ENCODE measurements at places on chromosomes 13 and 19.

DNA sequence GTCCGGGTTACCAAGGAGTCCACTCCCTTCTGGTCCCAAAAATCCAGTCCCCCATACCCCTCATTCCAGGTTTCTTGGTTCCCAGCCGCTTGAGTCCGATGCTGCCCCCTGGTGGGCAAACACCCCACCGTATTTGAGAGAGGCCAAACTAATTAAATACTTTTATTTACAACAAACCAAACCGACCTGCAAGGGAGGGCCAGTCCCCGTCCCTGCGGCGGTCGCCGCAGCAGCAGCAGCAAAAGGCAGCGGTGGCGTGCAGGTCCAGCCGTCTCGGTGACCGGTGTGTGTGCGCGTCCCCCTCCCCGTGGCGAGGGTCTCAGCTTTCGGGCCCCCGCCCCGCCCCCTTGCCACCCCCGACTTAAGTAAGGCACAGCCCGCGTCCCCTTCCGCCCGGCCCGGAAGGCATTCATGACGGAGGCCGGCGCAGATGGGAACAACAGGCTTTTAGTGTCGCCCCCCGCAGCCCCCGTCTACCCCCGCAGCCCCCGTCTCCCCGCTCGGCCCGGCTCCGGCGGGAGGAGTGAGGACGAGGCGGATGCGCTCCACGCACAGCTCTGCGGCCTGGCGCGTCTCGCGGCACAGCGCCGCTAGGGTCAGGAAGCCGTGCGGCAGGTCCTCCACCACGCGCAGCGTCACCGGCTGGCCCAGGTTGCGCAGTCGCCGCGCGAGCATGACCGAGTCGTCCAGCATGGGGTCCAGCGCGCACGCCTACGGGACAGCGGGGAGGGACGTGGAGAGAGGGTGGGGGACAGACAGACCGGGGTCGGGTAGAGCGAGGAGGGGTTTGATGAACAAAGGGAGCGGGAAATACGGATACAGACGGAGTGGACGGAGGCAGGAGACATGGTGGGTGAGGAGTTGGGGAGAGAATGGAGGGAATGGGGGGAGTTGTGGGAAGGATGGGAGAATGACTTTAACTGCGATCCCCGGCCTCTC, 11.5 kb upstream of the CNFN start:
- DNase-seq: no peak

DNA sequence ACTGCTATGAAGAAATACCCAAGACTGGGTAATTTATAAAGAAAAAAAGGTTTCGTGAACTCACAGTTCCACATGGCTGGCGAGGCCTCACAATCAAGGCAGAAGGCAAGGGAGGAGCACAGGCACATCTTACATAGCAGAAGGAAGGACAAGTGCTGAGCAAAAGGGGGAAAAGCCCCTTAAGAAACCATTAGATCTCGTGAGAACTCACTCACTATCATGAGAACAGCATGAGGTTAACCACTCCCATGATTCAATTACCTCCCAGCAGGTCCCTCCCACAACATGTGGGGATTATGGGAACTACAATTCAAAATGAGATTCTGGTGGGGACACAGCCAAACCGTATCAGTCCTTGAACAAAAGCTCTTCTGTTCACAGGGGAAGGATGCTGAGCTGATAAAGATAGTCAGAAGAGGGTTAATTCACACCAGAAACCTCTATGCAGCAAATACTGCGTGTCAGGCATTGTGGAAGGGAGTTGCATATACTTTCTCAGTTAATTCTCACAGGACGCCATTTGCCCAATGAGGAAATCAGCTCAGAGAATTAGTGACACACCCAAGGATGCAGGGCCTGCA, 246.2 kb downstream of the FOXO1 start:
- no peak for DNase-seq

- DNase-seq: no peak
Measured at GRCh38 chr13:103698000-103698399, 631.8 kb upstream of the SLC10A2 start.

DNA sequence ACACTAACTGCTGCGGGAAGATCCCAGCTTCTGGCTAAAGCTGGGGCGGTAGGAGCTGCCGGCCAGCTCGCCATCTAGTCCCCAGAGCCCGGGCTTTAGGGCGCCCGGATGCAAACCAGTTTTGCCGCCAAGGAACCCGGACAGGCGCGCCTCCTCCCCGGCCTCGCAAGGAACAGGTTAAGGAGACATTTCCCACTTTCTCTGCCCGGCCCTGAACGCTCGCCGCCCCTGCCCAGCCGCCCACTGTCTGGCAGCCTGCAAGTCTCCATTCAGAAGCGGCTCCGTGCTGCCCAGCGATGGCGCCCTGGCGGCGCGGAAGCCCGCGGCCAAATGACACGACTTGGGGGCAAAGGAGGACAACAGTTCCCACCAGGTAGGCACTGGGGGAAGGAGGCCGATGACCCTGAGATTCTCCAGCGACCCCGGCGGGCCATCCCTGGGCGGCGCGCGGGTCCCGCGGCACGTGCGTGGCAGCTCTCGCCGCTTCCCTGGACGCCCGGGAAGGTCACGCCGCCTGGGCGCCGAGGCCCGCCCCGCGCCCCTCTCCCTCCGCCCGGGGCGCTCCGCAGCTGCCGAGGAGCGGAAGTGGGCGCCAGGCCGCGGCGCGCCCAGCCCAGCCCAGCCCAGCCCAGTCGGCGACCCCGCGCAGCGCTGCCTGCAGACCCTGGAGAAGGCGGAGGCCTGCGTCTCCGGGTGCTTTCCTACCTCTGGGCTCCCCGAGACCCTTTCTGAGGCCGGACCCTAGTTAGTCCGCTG, 42.2 kb upstream of the HNRNPA1L2 start:
- no peak for DNase-seq

- no peak for DNase-seq
Measured at GRCh38 chr13:110500341-110500740, 61.2 kb downstream of the RAB20 start.

- DNase-seq: no peak
Measured at GRCh38 chr13:58698531-58698930, 1067.0 kb downstream of the PCDH17 start.

DNA sequence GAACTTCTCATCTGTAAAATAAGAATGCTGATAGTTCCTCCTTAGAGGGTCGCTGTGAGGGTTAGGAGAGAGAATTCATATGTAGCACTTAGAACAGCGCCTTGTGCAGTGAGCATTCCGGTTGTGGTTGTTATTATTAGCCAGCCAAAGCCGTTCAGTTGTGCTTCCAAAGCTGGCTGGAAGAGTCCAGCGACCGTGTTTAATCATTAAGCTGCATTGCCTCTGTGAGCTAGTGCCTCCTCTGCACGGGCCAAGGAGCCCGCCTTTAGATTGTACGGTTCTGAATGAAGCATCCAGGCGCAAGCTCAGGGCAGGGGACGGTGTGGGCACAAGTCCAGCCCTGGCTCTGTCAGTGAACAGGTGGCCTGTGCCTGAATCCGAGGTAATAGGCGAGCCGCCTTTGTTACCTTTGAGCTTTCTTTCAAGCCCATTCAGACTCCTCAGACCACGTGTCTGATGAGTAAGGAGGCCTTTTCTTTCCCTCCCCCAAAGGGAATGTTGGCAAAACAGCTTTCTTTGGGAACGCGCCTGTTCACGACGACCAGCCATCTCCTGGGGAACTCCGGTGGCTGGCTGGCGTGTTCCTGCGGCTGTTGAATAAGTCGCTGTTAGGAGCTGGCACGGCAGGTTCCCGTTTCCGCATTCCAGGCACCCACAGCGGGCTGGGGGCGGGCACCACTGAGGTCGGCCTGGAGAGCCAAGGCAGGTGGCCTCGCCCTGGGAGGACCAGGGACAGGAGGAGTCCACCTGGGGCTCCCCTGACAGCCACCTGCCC, 25.1 kb downstream of the SIPA1L3 start:
- no peak for DNase-seq

GRCh38 chr13:57114945-57115344, 25.8 kb upstream of the PRR20A start:
- no peak for DNase-seq

- DNase-seq: no peak
Measured at GRCh38 chr13:22312405-22312803, 641.5 kb downstream of the FGF9 start.

DNA sequence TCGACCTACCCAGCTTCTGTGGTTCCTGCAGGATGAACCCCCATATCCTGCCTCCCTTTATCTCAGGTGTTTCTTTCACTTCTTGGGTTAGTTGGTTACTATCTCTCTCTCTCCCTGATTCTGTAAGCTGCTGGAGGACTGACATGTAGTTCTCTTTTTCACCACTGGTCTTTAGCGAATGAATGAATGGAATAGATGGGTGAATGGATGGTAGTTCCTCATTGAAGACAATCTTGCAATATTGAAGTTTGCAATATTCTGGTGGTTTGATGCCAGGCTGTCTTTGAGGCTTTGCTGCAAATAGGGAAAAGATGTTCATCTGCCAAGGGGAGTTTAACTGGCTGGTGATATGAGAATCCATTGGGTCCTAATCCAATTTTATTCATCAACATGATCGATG, 120.2 kb downstream of the UBL3 start:
- no peak for DNase-seq

GRCh38 chr19:8320564-8321066, 560 bp downstream of the NDUFA7 start:
- DNase-seq: no peak

GRCh38 chr13:107807306-107808073, 407.8 kb downstream of the LIG4 start:
- DNase-seq: no peak

DNA sequence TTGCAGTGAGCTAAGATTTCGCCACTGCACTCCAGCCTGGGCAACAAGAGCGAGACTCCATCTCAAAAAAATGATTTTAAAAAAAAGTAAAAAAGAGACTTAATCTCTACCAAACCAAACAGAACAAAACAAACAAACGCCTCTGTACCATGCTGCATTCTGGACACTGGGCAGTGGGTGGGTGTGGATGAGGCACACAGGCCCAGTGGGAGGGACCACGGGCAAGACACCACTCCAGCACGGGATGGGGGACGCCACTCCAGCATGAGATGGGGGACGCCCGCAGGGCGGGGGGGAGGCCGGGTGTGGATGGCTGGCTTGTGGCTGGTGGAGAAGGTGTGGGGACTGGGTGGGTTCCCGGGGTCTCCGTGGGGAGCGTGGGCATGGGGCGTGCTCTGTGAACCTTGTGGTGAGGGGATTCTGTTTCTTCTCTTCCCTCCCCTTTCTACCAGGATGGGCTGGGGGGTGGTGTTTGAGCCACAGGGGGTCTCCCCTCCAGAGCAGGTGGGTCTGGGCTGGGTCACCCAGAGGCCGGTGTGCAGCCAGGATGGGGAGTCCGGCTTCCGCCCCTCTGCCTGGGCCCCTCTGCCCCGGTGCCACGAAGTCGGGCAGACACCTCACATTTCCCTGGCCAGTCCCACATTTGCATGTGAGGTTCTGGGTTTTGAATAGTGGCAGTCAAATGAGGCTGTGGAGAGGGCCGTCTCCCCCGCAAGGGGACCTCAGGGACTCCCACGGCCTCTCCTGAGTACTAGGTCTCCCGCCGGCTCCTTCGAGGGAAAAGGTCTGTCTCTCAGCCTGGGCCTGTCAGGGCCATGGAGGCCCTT, 23.9 kb upstream of the MATK start:
- no peak for DNase-seq

- no peak for DNase-seq
Measured at GRCh38 chr13:36412736-36413135, 19.6 kb upstream of the CCNA1 start.

GRCh38 chr13:49657241-49657641, 28.9 kb downstream of the ARL11 start:
- no peak for DNase-seq

DNA sequence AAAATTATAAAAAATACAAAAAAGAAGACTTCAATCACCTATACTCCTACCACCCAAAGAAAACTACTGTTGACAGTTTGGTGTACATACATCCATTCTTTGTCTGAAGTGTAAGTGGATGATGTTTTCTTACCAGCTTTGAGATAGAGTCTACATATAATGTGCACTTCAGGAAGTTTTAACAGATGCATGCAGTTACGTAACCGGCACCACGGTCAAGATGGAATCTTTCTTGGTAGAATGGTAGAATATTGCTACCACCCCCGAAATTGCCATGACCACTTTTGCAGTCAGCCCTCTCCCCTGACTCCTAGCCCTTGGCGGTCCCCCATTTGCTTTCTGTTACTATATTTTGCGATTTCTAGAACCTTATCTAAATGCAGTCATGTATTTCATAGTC, 1.4 kb downstream of the CUL4A start:
- no peak for DNase-seq

DNA sequence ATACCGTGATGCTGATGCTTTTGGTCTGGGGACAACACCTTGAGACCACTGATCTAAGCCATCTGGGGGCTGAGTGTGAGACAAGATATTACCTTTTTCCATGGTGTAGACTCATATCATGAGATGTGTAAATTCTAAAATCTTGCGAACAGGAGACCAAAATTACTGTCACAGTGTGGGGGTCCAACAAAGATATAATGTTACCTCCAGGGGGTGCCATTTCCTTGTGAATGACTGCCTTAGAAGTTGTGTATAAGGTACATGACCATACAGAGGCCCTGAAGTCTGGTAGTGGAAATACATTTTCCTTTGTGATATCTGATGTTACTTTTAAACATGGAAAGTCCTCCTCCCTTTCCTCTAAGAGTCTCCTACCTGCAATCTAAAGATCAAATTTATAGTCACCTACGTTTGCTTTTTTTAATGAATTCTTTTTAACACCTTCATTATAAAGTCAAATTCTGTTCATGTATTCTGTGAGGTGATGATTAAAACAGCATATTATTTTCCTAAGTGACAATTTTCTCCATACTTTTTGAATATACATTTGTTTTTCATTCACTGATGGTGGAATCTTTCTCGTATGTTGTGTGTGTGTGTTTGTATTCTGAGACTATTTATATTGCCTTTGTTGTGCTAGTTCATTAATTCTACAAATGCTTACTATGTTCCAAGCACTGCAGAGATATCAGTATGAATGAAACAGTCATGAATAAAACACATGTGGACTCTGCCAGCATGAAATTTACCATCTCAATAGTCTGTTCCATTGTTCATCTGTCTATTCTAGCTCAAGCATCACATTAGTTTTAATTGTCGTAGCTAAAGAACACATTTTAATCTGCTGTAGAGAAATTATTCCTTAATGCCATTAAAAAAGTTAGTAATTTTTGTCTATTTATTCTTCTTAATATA, 113.7 kb downstream of the RFC3 start:
- no peak for DNase-seq

DNA sequence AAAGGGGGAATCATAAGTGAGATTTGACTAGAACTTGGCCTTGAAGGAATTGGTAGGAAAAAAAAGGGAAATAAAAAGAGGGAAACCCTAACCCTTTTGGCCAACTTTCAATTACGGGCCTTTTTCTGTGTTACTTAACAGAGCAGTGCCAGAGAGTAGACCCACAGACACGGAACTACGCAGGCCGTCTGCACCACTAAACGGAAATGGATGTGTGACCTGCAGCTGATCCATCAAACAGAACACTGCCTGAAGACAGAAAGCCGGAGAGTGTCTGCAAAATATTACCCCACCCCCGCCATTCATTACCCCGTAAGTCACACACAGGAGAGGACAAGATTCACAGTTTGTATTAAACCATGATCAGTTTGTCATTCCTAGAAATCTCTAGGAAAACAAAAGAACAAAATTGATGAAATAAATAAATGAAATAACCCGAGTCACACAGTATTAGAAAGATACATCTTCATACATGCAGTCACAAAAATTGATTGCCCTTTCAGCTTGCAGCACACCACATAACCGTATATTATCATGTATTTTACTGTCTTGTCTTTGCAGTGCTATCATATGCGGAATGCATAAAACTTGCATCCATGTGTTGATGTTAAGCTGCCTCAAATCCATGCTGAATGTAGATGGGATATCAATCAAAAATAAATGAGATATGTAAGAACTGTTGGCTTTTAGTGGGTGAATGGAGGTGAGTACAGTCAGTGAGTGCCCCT, 424.7 kb downstream of the IRS2 start:
- no peak for DNase-seq

- DNase-seq: no peak
Measured at GRCh38 chr13:66623129-66623820, 606.9 kb downstream of the PCDH9 start.

GRCh38 chr13:73220966-73221720, 162.3 kb downstream of the KLF5 start:
- DNase-seq: no peak
